Epithelial cell of proximal tubule (primary cell): ENCODE measurements at places on chromosomes 13 and 19.

GRCh38 chr13:104773775-104774174 is 1707.6 kb upstream of the SLC10A2 start:
- peak; percentile 38 for DNase-seq

- DNase-seq = no peak
Observed at GRCh38 chr19:19306191-19306590, 14.1 kb downstream of the SUGP1 start.

GRCh38 chr19:44754750-44755080 is 6.2 kb downstream of the BCL3 start:
- DNase-seq = no peak

DNA sequence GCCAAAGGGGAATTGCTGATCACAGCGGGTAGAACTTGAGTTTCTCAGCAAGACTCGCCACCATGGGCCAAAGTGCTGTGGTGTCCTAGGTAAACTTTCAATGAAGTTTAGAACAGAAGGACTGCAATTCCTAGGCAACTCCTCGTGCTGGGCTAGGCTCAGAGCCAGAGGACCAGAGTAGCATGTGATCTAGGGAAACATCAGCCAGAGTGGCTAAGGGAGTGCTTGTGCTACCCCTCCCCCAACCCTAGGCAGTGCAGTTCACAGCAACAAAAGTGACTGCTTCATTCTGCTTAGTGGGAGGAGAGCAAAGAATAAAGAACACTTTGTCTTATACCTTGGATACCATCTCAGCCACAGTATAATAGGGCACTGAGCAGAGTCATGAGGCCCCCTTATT is 1658.6 kb upstream of the MIR17HG start:
- peak; percentile 20 for DNase-seq

GRCh38 chr19:1250437-1251260 is 2.3 kb downstream of the MIDN start:
- no peak for DNase-seq

DNA sequence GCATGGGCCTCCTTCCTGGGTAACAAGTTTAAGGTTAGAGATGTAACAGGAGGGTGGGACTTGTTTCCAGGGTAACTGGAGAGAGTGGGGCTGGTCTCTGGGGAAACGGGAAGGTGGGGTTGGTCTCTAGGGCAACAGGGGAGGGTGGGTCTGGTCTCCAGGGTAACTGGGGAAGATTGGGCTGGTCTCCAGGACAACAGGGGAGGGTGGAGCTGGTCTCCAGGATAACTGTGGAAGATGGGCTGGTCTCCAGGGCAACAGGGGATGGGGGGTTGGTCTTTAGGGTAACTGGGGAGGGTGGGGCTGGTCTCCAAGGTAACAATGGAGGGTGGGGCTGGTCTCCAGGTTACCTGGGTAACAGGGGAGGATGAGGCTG is 36.5 kb downstream of the SPTBN4 start:
- DNase-seq = no peak

DNA sequence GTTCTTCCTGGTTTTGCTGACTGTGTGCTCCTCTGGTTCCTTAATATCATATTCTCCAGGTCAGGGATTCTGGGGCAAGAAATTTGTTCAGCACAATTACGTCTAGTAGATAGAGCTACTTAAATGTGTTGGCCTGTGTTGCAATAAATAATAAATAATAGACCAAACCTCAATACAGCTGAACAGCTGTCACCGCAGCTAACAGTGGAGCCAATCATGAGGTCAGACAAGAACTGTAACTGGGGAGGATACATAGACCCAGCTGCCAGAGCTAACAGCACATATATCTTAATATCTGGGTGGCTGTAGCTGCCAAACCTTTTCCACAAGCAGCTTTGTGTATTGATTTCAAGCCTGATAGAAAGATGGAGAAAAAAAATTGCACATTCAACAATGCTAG is 1596.3 kb upstream of the PCDH20 start:
- no peak for DNase-seq

- no peak for DNase-seq
Observed at GRCh38 chr13:41707194-41707821, 250.0 kb downstream of the RGCC start.

DNA sequence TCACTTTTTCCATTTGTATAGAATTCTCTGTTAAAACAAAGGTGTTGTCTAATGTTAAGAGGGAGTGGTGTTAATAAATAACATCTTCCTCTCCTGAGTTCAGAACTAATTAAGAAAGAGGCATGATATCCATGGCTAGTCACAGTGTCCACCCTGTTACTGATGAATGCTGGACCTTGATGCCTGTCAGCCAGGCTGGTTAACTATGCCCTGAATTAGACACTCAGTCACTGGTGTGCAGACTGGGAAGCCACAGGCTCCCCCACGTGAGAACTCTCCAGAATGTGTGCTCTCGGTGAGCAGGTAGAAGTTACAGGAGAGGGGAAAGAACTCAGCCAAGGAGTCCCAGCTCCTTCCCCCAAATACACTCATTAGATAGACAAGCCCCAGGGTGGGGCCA is 56.1 kb upstream of the RNF113B start:
- peak; percentile 93 for DNase-seq

GRCh38 chr13:51361106-51361505 is 21.6 kb downstream of the SERPINE3 start:
- DNase-seq = no peak

DNA sequence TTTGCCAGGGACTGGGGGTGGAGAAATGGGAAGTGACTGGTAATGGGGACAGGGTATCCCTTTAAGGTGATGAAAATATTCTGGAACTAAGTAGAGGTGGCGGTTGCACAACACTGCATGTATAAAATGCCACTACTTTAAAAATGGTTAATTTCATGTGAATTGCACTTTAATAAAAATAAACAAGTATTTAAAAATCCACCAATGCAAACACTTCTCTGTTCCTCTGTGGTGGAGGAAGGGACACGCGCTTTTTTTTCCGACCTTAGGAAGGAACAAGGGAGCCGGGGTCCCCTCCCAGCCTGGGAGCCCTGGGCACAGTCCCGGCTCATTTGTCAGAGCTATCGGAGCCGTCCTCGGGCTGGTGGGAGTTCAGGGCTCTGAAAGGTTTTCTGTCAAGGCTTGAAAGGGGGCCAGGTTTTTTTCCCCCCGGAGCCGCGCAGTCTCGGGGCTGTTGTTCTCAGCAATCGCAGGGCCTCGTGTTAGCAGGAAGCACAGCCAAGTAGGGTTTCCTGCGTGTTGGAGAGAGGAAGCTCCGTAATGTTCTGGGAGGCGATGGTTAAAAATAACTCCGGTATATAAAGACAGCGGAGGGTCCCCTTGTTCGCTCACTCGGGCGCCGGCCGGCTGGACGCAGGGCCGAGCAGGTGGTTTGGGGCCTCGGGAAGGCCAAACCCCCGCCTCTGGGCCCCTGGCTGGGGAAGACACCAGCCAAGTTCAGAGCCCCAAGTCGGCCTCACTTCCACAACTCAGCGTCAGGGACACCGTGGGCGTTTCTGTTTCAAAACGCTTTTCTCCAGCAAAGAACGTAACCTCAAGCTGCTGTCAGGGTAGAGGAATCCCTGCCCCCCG is 41.2 kb upstream of the KLF2 start:
- DNase-seq = no peak

GRCh38 chr13:42812316-42812715 is 30.9 kb downstream of the FAM216B start:
- DNase-seq = no peak

DNA sequence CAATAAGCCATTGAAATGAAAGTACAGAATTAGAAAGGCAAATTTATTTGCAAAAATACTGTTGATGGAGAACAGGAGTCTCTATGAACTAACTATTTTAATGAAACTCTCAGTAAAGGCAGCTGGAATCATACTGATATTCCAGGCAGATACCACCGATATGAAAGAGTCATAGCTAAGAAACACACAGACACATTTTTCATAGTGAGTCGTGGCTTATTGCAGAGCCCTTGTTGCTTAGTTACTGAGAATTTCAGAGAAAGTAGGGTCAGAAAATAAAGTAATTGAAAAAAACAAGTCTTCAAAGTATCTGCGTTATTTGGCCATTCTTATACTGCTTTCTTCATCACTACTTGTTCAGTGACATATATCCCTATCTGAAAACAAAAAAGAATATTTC is 1890.9 kb downstream of the PCDH9 start:
- DNase-seq = no peak

DNA sequence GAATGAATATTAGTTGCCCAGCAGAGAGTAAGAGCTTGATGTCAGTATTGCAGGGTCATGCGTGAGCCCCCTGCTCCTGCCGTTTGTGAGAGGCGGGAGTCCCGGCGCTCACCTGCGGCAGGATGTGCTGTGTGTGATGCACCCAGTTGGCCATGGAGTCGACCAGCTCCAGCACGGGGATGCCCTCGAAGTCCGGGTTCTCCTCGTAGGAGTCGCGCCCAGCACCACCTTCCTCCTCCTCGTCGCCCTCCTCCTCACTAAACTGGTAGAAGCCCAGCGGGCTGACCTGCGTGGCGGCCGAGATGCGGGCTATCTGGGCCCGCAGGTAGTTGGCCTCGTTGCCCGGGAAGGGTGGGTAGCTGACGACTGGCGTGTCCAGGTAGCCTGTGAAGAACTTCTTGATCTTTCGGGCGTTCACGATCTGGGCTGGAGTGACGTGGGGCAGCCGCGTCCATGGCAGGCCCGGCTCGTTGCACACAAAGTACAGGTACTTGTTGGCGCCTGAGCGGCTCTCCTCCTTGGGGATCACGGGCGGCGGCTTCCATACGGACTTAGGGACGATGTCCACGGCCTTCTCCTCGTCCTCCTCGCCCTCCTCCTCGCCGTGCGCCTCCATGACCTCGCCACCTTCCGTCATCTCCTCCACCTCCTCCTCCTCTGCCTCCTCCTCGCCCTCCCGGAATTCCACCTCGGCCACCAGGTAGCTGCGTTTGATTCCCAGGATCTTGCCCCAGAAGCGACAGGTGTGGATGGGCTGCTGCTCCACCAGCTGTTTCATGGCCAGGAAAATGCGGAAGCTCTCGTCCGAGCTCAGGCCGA is 10.8 kb downstream of the RSPH6A start:
- DNase-seq = no peak

- DNase-seq = no peak
Observed at GRCh38 chr13:112998521-112999280, 29.7 kb downstream of the MCF2L start.

- no peak for DNase-seq
Observed at GRCh38 chr19:40799558-40800338, 757 bp downstream of the EGLN2 start.

DNA sequence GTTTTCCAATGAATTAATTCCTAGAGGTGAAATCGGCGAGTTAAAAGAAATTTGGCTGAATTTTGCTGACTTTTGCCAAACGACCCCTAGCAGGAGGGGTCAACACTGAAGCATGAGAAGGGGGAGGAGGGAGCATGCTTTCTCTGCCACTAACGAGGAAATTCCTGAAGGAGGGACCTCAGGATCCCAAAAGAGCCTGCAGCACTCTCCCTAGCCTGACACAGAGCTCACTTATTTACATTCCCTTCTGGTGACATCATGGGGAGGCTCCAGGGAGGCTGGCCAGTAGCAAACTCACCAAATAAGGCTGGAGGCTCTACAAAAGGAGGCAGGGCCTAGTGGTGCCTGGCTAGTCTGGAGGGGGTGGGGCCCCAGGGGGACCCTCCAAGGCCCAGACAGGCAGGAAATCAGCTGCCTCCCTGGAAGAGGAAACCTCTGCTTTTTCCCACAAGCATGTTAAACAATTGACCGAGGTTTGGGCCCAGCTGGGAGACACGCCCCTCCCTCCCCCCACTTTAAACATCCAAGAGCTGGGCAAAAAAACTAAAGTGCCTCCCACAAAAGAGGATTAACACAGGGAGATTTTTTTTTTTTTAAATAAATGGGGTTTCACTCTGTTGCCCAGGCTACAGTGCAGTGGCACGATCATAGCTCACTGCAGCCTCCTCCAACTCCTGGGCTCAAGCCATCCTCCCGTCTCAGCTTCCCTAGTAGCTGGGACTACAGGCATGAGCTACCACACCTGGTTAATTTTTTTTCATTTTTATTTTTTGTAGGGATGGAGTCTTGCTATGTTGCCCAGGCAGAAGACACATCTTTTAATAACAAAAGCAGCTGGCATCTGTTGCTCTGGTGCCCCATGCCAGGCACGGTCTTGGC is 2.1 kb downstream of the DAPK3 start:
- peak; percentile 88 for DNase-seq

DNA sequence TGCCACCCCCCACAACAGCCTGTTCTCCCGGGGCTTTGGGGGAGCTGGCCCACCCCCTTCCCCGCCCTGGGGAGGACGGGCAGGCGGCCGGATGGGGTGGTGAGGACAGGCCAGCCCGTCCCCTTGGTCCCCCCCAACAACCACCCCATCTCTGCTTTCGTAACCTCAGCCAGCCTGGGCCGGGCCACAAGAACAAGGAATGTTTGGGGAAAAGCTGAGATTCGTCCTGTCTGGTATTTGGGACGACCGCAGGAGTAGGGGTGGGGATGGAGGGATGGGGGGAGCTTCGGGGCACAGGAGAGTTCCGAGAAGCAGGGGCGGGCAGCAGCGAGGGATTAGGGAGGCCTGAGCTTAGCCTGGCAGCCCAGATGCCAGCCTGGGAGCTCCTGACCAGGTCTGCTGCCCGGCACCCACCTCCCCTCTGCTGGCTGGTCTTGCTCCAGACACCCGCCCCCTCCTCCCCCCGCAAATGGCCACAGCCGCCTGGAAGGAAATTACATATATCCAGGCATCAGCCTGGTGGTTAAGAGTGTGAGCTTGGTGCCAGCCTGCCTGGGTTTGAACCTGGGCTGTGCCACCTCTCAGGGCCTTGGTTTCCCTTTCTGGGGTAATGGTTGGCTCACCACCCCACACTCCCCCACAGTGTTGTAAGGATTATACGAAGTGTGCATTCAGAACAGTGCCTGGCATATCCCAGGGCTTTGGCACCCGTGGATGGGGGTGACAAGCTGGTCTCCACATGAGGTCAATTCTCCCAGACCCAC is at the start of gene PODNL1:
Gene PODNL1 (minus strand): TSS at position 117 of the 764 bp plus-strand sequence. CDS start 236 bp downstream, outside the sequence.
- no peak for DNase-seq

DNA sequence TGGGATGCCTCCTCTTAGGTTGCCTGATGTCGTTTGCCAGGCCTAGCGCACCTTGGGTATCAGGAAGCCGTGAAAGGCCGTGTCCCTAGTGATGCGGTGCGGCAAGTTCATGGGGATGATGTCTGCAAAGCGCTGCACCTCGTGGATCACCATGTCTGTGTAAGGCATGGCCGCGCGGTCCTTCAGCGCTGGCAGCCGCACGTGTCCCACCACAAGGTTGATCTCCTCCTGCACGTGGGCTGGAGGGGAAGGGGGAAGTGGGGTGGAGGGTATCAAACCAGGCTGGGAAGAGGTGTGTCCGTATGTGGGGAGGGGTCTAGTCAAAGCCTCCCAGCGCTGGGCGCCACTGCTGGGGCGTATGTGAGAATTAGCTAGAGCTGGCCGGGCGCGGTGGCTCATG is 23.2 kb downstream of the EGLN2 start:
- no peak for DNase-seq

GRCh38 chr19:7986321-7987113 is 18.9 kb downstream of the ELAVL1 start:
- DNase-seq = peak; percentile 51

GRCh38 chr19:33883859-33884519 is 87.3 kb downstream of the KCTD15 start:
- DNase-seq = no peak
